Astrocyte (in vitro differentiated cells and primary cell): ENCODE measurements at places on chromosomes 6 and 20.

- no peak for DNase-seq
Measured at GRCh38 chr20:51480507-51481270, 61.8 kb downstream of the NFATC2 start.

DNA sequence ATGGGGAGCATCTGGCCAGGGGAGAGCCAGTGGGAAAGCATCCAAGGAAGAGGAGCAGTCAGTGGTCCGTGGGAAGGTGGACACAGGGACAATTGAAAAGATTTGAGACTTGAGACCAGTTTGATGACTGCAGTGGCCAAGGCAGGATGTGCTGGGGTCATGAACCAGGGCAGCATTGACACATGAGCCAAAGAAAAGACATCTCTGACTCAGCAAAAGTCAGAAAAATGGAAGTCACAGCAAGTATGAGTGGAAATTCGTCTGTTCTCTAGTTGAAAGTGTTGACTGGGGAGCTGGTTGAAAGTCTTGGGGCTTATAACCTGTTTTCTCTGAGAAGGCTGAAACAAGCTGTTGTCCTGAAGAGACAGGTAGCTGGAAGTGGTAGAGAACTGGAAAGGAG is 31.3 kb downstream of the RAB22A start:
- no peak for DNase-seq

- DNase-seq, result peak; percentile 62
Measured at GRCh38 chr6:89298680-89299465, 16.2 kb downstream of the GABRR2 start.

DNA sequence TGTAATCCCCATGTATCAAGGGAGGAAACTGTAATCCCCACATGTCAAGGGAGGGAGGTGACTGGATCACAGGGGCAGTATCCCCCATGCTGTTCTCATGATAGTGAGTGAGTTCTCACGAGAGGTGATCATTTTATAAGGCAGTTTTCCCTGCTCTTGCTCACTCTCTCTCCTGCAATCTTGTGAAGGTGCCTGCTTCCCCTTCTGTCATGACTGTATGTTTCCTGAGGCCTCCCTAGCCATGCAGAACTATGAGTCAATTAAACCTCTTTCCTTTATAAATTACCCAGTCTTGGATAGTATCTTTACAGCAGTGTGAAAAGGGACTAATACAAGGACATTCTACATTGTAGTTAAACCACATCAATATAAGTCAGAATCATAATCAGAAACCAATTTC is 112.4 kb downstream of the BTBD9 start:
- DNase-seq, result no peak

GRCh38 chr6:25007269-25007699 is 71.5 kb upstream of the RIPOR2 start:
- DNase-seq, result no peak

DNA sequence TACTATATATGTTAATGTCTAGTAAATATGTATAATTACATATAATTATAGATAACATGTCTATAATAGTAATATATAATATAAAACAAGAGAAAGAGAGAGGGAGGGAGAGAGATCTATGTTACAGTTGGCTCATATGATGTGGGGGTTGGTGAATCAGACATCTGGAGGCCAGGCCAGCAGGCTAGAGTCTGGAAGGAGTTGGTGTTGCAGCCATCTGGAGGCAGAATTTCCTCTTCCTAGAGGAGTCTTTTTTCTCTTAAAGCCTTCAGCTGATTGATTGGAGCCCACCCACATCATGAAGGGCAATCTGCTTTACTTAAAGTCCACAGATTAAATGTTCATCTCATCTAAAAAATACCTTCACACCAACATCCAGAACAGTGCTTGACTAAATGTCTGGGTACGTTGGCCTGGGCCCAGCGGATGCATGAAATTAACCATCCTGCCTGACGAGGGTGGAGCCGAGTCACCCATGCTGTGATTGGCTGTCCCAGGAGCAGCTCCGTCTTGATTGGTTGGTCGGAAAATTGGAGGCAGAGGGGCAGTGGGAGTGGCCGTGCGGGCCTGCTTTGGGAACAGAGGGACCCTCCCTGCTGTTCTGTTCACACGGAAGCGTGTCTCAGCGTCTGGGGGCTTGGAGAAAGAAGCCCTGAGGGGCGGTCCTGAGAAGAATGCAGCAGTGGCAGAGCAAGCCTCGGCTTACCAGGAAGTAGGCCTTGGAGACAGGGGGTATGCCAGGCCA is 392.4 kb downstream of the QKI start:
- peak; percentile 39 for DNase-seq

- peak; percentile 92 for DNase-seq
Measured at GRCh38 chr6:112640891-112641290, 293.8 kb downstream of the RFPL4B start.

DNA sequence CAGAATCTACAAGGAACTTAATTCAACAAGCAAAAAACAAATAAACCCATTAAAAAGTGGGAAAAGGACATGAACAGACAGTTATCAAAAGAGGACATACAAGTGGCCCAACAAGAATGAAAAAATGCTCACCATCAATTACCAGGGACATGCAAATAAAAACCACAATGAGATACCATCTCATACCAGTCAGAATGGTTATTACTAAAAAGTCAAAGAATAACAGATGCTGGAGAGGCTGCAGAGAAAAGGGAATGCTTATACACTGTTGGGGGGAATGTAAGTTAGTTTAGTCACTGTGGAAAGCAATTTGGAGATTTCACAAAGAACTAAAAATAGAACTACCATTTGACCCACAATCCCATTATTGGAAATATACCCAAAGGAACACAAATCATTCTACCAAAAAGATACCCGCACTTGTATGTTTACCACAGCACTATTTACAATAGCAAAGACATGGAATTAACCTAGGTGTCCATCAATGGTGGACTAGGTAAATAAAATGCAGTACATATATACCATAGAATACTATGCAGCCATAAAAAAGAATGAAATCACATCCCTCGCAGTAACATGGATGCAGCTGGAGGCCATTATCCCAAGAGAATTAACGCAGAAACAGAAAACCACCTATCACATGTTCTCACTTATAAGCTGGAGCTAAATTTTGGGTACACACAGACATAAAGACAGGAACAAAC is 48.4 kb downstream of the RNGTT start:
- DNase-seq, result peak; percentile 27

GRCh38 chr20:8457978-8458377 is 325.9 kb downstream of the PLCB1 start:
- DNase-seq, result no peak

DNA sequence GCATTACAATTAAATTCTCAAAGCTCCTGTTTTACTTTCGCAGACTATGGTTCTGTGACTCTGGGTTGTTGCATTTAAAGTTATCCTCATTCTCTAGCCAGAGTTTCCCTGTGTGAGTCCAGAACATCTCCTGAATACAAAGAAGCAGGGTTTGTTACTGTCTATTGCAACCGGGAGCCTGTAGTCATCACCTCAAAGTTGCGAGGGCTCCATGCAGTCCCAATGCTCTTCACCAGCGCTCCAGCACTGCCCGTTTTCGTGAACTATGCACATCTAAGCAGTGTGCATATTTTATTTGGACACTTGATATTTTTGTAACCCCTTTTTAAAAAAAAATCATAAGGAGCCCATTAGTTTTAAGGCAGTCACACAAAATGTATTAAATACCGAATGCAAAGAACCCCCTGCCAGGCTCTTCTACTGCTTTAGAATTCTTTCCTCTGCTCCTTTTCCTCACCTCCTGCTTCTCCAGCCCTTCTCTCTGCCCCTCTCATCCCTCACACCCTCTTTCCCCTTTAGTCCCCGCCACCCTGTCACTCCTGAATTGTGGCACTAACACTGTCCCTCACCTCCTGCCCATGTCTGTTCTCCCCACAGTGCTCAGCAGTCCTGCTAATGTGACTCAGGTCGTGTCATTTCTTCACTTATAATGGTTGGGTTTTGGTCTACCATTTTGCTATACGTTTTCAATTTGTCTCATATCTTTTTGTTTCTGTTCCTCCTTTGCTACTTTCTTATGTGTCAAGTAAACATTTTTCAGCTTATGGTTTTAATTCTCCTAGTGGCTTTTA is 1.1 kb upstream of the HLA-C start:
- DNase-seq, result no peak

DNA sequence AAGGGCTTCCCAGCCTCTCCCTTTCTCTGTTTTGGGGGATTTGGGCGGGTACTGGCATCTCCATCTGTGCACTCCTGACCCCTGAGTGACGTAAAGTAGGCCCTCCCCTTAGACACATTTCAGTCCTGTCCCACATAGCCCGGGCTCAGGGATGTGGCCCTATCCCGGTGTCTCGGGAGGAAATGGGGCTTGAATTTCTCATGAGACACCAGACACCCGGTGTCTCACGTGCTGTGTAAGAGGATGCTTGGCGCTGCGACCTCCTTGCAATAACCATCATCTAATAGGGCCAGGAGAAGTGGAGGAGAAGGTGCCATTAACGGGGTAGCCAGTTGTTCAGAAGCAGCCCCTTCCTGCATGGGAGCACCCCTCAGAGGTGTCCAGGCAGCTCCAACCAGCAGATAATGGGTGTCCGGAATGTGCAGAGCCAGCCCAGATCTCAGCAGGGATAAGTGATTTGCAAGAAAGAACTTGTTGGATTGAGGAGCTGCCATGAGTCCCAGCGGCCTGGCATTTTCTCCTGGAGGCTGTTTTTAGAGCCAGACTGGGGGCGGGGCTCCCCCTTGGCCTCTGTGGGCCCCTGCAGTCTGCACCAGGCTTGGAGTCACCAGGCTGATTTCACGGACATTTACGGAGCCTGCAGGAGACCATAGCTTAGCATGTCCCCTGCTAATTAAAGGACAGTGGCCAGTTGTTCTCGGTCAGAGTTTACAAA is 372.0 kb downstream of the PREX1 start:
- DNase-seq, result no peak

DNA sequence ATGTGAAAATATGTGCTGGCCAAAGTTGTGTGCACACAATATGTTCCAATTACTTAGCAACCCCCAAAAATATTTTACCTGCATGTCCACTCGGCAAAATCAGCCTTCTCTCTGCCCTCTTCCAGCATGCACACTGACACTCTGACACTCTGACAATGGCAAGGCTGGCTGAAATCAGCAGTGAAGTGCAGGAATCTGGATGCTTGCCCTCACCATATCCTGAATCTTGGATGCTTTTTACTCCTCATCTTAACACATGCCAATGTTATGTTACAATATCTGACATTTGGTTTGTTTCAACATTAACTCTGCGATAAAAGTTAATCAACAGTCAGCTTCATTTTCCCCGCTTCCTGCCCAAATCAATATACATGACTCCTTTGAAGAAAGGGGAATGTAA is 203.2 kb downstream of the COL9A1 start:
- DNase-seq, result no peak

DNA sequence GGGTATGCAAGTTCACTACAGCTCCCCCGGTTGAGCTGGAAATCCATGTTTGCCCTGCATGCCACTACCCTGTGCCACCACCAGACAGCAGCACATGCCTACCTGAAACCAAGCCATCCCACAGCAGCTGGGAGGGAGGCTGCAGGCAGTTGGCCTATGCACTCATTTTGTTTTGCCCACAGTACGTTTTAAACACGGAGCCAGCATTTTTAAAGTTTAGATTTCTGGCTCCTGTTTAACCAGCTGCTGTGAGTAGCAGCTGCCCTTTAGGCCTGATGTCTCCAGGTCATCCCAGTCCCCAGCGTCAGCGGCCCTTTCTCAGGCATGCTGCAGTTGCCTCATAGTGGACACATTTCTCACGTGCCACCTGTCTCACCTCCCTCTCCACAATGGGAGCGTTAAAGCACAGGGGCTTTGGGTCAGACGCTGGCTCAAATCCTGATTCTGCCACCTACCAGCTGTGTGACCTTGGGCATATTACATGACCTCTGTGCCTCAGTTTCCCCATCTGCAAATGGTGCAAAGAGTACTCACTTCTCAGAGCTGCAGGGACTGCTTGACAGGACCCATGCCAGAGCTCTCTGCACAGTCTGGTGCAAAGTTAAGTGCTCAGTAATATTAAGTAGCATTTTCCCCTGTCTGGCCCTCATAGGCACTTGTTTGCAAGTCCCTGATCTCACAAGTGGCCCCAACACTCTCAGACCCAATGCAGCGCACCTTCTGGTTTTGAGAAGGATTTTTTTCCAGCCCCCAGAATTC is 8.2 kb upstream of the UBE2V1 start:
- no peak for DNase-seq

DNA sequence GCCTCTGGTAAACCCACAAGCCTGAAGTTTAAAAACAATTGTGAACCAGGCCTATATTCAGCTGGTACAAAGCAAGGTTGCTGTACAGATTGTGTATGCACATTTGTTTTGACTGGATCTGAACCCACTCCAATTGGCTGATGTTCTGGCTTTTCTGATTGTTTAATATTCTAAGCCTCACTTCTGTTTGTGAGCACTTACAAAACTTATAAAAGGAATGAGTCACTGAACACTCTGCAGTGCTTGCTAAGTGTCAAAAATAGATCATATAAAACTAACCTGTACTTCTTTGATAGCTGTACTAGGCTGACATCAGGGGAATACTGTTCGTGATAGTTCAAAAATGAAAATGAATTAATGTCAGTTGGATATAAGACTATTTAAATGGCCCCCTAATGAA is 12.1 kb downstream of the COL21A1 start:
- no peak for DNase-seq

DNA sequence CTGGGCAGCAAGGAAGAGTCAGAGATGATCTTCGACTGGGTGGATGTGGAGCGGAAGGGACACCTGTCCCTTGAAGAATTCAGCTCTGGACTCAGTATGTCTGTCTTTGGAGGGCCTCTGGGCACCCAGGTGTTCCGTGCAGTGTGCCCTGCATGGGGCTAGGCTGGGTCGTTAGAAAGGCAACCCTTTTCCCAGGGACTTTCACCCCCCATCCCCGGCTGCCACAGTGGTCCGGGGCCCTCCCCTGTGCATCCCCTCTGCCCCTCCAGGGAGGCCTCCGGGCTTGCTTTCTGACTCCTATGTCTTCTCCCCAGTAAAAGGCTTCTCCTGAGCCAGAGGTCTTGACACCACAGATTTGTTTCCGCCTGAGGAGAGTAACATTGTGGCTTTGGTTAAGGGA is 16.2 kb downstream of the RAB44 start:
- DNase-seq, result no peak

GRCh38 chr6:99603421-99604165 is 3.0 kb upstream of the PRDM13 start:
- peak; percentile 6 for DNase-seq

DNA sequence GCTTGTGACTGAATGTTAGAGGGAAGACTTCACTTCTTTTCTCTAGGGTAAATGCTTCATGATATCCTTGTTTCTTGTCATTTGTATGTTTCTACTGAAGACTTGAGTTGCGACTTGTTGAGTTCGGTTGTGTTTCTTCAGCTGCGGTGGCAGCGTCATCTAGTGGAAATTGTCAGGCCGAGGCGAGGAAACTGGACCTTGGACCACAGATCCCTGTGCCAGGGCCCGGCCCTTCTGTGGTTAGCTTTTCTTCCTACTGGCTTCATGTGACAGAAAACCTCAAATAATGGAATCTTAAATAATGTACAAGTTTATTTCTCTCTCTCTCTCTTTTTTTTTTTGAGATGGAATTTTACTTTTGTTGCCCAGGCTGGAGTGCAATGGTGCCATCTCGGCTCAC is 12.4 kb downstream of the MTHFD1L start:
- no peak for DNase-seq

- no peak for DNase-seq
Measured at GRCh38 chr20:63746751-63747315, 7.3 kb downstream of the SLC2A4RG start.
